ENCODE measurements at places on chromosomes 2 and 18.

GRCh38 chr18:52948868-52949444 lies 609.0 kb downstream of the DCC start:
- DNase-seq, result no peak

GRCh38 chr2:136448986-136449780 lies 316.2 kb upstream of the THSD7B start:
- DNase-seq, result no peak

GRCh38 chr2:28216331-28216730 lies 176.3 kb upstream of the FOSL2 start:
- no peak for DNase-seq

- DNase-seq, result no peak
These were observed 66.2 kb downstream of the RTP5 start for GRCh38 chr2:241935774-241936173.

DNA sequence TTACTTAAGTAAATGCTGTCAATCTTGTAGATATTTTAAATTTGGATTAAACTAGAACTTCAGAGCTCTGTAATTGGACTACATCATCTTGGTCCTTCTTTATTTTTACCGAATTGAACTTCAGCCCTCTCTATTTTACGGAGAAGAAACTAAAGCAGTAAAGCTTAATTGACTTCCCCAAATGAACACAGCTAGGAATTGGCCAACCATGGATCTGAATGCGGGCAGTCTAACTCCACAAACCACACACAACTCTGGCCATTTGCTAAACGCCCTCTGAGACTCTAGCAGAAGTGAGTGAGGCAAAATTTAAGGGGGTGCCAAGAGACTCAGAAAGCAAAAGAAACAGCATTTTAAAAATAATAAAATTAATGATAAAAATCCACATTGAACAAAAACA lies 86.3 kb upstream of the KCTD1 start:
- no peak for DNase-seq

DNA sequence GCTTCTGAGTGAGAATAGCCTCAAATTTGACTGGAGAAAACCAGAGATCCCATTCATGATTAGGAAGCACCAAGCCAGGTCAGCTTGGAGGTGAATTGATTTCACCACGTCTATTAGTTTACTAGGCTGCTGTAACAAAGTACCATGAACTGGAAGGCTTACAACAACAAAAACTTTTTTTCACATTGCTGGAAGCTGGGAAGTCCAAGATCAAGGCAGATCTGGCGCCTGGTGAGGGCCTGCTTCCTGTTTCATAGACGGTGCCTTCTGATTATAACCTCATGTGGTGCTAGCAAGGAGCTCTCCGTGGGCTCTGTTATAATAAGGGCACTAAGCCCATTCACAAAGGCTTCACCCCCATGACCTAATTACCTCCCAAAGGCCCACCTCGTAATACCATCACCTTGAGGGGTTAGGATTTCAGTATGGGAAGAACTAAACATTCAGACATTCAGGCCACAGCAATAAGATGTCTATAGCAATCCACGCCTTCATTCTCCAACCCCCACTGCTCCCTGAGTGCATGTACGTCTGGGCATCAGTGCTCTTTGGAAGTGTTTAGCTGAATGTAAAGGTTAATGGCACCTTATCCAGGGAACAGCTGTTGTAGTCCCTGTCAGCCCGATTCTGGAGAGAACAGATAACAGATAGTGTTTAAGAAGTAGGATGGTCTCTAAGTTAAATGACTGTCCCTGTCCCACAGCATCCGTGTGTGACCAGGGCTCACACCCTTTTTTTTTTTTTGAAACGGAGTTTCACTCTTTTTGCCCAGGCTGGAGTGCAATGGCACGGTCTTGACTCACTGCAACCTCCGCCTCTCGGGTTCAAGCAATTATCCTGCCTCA lies 89.2 kb downstream of the SOCS6 start:
- peak; percentile 72 for DNase-seq

DNA sequence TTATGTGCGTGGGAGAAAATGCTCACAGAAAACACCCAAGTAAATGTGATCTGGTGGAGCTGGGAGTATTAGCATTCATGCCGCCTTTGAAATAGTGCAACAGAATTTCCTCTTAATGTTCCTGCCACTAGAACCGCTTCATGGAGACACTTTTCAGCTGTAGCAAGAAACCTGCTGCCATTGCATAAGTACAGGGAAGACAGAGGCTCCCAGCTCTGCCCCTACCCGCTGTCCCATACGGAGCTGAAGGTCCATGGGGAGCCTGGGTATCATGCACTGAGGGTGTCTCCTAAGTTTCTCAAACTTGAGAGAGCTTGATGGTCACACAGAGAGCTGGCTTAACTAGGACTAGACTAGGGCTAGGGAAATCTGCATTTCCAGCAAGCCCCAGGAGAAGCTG lies 49.6 kb downstream of the CRIM1 start:
- DNase-seq, result no peak

DNA sequence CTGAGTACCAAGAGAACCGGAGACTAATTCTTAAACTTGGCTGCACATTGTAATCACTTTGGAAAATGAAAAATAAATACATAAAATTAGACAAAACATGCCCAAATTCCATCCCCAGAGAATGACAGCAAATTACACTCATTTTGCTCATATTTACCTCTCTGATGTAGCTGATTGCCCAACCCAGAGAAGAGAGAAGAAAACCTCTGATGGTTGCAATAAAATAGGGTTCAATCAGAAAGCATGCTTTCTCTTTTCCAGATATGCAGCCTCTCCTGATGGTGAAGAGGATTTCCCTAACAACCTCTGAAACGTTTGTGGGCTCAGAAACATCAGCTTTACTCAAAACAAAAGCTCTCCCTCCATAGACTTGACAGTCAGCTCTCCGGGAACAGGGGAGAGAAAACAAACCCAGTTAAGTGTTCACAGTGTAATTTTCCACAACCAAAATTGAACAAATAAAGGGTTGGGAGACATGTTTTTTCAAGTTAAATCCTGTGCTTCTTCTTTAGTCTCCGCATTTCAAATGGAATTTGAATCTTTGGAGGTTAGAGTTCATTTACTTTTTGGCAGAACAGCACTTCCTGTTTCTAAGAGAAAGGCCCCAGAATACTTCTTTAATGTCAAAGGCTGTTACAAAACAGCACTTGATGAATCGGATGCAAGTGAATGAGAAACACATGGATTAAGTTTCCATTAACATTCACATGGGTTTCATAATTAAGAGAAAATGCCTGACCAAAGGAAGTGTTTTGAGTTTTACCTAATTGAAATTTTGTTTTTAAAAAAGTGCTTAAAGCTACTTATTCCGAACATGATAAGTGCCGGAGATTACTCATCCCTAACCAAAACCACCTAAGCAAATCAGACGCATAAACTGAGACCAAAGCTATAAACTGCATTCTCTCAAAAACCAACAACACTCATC lies 570.1 kb upstream of the SYT4 start:
- DNase-seq, result no peak

DNA sequence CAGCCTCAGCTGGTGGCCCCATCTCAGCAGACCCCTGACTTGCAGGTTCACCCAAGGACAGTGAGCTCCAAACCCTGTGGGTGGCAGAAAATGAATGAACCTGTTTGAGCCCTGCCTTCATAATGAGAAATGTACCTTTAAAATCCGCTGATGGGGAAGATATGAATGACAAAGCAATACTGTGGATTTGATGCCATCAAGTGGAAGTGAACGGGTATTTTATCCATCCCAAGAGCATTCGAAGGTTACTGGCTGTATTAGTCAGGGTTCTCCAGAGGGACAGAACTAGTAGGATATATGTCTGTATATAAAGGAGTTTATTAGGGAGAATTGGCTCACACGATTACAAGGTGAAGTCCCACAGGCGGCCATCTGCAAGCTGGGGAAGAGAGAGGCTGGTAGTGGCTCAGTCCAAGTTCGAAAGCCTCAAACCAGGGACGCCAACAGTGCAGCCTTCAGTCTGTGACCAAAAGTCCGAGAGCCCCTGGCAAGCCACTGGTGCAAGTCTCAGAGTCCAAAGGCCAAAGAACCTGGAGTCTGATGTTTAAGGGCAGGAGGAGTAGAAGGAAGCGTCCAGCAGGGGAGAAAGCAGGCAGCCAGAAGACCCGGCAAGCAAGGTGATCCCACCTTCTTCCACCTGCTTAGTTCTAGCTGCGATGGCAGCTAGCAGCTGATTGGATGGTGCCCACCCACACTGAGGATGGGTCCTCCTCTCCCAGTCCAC lies 32.1 kb downstream of the TOGARAM2 start:
- peak; percentile 38 for DNase-seq

GRCh38 chr2:101307950-101308431 lies 510 bp downstream of the RNF149 start:
- DNase-seq, result peak; percentile 43

- no peak for DNase-seq
These were observed 125.9 kb downstream of the ANTXR1 start for GRCh38 chr2:69138793-69139459.

DNA sequence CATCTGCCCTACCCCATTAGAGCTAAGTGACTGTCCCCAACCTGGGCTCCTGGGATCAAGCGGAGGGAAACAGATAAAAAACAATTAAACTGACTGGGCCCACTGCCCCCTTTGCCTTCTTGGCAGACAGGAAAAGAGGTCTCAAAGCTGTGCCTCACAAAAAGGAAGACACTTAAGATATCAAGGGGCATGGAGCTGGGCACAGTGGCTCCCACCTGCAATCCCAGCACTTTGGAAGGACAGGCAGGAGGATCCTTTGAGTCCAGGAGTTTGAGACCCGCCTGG lies 75.2 kb upstream of the SP3 start:
- no peak for DNase-seq

DNA sequence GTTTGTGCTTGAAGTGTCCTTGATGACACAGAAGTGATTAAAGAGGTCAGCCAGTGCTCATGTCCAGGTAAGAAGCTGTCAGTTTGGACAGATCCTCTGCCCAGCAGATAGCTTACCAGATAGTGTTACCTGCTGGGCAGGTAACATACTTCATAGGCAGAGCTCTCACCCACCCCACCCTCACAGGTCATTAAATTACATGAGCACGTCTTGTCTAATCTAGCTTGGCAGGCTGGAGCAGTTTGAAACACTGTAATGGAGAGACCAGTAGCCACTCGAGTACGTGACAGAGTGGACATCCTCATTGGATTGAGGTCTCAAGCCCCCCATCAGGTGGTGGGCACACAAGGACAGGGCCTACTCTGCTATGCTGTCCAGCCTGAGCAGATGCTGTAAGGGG lies 27.1 kb downstream of the TTC32 start:
- DNase-seq, result no peak

- no peak for DNase-seq
These were observed 126.4 kb downstream of the CACNB4 start for GRCh38 chr2:151972241-151973012.

DNA sequence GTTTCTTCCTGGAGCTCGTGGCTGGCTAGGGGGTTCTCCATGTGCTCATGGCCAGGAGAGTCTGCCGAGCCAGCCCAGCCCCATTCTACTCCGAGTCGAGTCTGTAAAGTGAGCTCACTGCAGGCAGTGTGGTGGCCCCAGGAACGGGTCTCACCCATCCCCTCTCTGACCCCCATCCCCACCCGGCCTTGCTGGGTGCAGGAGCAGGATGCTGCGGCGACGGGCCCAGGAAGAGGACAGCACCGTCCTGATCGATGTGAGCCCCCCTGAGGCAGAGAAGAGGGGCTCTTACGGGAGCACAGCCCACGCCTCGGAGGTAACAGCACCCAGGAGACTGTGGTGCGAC lies 1.4 kb downstream of the ANO7 start:
- no peak for DNase-seq

- DNase-seq, result no peak
These were observed 385.9 kb upstream of the SYT4 start for GRCh38 chr18:43663159-43663558.

DNA sequence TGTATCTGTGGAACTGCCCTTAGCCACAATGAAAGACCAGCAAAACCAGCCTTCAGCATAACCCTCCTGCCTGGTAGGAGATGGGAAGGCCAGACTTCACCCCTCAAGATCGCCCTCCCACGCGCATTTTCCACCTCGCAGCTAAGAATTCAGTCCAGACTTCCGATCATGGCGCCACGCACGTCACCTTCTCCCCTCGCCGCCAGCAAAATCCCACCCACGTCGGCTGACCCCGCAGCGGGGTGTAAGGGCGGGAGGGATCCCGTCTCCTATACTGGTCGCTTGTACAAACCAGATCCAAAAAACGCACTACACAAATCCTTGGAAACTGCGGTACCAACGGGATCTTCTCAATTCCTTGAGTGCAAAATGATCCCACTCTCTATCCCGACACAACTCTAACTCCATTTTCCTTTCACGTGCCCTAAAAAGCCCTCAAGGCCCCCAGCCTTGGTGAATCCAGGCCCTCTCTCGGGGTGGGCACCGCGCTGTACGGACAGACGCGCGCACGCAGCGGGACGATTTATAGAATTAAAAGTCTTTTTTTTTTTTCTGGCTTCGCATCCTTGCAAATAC lies 1.0 kb upstream of the BMPR2 start:
- DNase-seq, result peak; percentile 49

DNA sequence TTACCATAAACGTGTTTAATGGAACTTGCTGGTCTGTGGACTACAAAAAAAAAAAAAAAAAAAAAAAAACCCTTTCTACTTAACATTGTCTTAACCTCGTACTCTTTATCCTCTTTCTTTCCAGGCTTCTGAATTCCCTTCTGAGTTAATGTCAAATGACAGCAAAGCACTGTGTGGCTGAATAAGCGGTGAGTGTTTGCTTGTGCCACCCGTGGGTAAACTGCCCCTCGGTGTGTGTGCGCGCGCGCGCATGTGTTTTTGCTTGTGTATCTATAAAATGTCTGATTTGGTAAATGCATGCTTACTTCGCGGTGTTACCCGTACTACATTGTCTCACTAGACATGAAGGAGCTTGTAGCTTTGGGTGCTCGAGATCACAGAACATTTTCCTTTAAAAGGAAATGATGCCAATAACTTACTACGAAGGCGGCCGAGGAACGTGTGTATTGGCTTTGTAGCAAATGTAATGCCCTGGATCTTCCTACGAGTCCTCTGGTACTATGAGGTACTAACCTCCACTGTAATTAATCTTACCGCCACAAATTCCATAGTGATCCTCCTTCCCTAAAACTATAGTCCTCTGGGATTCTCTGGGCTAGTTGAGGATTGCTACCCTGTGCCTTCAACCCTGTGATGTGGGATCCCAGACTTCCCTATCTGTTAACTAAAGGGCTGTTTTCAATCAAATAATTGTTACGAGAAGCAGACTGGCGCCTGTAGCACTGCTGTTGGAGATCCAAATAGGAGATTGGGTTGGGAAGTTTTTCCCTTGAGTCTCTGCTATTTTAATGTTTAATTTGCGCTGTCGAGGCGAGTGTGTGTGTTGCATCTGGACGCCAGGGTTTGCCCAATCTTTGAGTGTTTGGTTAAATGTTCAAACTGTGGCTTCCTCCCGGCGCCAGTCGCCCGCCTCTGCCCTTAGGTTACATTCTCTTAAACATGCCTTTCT lies 1.1 kb downstream of the ID2 start:
- peak; percentile 69 for DNase-seq

DNA sequence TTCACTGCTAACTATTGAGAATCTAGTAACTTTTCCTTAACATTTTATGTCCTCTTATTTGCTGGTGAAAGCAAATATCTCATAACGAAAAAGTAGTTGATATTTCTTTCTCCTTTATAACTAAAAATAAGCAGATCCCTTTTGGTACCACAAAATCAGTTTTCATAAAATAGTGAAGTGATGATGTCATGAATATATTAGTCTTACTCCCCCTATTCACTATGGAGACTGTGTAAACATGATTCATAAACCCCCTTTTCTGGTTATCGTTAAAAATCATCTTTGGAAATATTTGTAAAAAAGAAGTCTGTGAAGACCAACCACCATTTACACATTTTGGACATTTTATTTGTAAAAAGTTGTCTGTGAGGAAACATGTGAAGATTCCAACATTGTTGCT lies 734.9 kb downstream of the NUP35 start:
- no peak for DNase-seq

GRCh38 chr2:235613649-235614048 lies 119.8 kb downstream of the AGAP1 start:
- DNase-seq, result no peak

- DNase-seq, result peak; percentile 25
These were observed 95.5 kb upstream of the XIRP2 start for GRCh38 chr2:166792808-166793207.

Data from hematopoietic multipotent progenitor cell treated with erythropoietin and hydrocortisone succinate and interleukin-3 and kit ligand, for 6 days (in vitro differentiated cells).